ENCODE measurements at places on chromosomes 5 and 9. TPM values are rescaled to one million over a fixed set of nuclear protein-coding genes. Genes with fewer than 3 reads are reported as not detected.

The RASEF gene
- total RNA-seq: 2.9 TPM

The HRH2 gene
- total RNA-seq: 0.33 TPM

The SV2C gene
- total RNA-seq: not detected

The NTNG2 gene
- 5.1 TPM for total RNA-seq

The SPINK13 gene
- not detected for total RNA-seq

The ROR2 gene
- total RNA-seq: 5.9 TPM
